NCI-H1417 treated with DMSO at 0.1 percent for 48 hours (cell line): ENCODE measurements at places on chromosomes 7 and 10.

DNA sequence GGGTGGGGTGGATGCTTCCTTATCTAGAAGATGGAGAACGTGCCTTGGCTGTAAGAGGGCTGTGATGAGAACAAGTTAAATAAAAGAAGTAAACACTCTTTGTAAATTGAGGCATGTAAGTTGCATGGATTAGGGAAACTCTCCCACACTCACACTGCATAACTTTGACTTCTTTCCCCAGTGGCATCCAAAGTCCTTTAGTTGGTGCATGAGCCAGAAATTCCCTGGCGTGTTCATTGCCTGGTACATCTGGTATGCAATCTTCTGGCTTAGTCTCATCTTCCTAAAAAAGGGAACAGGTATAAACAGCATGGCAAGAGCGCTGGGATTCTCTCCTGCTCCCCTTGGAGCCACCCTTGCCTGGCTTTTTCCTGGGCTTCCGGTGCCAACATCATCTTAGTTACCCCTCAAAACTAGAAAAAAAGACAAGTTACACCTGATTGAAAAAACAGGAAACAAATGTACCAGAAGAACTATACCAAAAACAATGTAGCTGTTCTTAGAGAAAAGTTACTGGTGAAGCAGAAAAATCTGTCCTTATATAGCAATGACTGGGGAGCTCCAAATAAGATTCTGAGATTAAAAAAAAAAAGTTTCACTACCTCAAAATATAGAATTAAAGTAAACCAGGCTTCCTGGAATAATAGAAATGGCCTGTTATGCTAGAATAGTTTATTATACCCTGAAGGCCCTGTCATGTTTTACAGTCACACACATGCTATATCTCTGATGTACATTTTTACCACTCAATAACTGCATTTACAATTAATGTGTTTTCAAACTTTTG lies 9.9 kb downstream of the RP9 start:
- DNase-seq: no peak

- no peak for DNase-seq
Observed at GRCh38 chr10:124728830-124729661, 15.1 kb downstream of the FAM53B start.

DNA sequence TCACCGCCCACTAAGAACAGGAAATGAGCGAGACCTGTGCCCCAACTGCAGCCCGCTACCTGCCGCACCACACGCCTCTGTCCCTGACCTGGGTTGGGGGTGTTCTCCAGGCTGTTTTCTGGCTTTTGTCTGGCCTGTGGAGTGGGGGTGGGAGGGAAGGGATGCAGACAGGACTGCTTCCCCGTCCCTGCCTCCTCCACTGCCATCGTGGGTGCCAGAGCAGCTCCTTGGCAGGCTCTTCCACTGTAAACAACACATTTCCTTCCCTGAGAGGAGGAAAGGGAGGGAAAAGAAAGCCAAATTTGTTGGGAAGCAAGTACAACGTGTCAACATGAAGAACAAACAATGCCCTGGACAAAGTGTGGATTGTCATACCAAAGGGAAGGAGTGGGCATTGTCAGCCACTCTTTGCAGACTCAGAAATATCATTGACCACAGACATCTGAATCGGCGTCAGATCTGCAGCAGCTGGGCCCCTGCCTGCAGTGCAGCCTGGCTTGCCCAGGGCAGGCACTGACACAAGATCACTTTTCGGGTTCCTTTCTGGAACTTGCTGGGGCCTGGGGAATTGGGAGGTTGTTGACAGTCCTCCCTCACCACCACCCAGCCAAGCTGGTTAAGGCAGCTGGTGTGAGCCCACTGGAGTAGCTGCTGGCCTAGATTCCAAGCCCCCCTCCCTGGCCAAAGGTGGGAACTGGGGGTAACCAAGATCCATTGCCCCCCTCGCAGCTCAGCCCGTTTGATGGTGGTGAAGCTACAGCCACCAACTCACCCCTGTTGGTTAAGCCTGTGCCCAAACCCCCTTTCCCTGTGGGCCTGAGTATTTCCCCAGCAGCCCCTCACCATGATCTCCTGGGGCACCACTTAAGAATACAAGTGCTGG lies 22.6 kb upstream of the TRIM8 start:
- no peak for DNase-seq

GRCh38 chr10:25753776-25754175 lies 180.3 kb upstream of the MYO3A start:
- DNase-seq: no peak

GRCh38 chr7:29197916-29198315 lies 3.3 kb downstream of the CHN2 start:
- DNase-seq: no peak

GRCh38 chr7:70303309-70303708 lies 705.0 kb downstream of the AUTS2 start:
- no peak for DNase-seq

DNA sequence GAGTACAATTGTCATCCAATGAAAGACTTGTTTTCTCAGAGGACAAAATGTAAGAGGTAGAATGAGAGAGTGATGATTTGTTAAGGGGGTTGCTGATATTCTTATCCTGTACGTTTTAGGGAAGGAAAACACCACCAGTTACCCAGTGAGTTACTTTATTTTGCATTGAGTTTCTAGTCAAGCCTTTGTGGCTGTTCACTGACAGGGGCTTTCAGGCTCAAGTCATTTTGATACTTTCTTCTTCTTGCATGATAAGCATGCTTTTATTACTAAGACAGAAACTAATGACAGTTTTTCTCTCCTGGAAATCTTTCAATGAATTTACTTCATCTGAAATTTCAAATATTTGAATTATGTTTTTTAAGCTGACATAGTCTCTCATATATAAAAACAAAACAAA lies 710.2 kb upstream of the POM121L12 start:
- no peak for DNase-seq

- DNase-seq: no peak
Observed at GRCh38 chr7:29013931-29014330, 55.8 kb upstream of the TRIL start.

DNA sequence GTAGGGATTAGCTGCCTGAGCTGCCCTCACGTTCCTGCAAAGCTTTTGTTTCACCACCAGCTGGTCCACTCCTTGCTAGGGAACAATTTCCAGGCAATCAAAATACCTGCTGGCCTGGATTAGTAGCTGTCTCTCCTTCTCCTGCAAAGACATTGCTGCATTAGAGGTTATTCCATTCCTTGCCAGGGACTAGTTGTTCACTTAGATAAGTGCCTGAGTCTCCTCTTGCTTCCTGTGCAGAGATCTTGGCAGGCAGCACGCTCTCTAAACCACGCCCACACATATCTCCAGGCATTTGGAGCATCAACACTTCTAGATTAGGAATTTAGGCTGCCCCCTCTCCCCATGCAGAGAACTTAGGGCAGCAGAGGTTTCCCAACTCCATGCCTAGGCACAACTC lies 150.4 kb upstream of the SMIM30 start:
- DNase-seq: no peak

- no peak for DNase-seq
Observed at GRCh38 chr7:39356172-39356925, 209.9 kb upstream of the YAE1 start.

DNA sequence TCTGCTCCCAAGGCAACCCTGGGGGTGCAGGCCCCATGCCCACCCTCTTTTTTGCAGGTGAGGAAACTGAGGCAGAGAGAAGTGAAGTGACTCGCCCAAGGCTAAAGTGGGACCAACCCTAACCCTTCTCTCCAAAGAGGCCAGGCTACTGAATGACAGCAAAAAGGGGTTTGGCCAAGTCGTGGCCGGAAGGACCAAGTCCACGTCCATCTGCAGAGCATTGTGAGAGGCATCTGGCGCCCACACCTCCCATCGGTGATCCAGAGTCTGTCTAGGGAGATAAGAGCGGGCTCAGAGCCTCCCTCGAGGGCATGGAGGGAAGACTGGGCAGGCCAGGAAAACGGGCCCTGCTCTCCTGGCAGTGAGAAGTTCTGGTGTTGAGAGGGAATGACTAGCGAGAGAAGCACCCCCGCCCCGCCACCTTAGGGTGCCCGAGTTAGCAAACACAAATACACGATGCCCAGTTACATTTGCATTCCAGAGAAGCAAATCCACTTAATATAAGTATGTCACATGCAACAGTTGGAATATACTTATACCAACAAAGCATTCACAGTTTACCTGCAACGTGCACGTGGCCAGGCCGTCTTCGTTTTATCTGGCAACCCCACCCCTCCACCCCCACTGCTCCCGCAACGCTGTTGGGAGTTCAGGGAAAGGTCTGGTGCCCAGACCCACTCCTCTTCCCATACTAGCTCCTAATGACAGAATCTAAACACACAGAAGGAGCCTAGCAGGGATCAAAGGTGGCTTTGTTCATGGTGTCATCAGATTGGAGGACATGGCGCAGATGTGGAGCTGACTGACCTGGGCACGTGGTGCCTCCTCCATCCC lies 124.9 kb downstream of the OAT start:
- no peak for DNase-seq

GRCh38 chr7:11330208-11330607 lies 356.5 kb downstream of the PHF14 start:
- DNase-seq: no peak

- no peak for DNase-seq
Observed at GRCh38 chr7:1354661-1355567, 104.4 kb downstream of the MICALL2 start.

GRCh38 chr10:59648711-59649201 lies 60.9 kb downstream of the SLC16A9 start:
- DNase-seq: no peak

DNA sequence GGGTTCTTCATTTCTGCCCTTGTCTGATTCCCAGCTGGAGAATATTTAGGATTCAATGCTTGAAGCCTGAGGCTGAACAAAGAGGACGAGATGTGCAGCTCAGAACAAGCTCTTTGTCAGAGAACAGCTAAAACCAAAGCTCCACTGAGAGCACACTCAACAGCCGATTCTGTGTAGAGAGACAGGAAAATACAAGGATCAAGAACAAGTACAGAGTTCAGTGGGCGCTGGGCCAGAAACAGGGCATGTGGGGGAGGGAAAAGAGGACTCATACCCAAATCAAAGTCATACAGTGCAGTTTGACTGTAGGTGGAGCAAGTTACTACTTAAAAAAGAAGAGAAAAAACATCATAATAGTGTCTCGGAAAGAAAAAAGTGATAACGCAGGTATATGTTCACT lies at the start of gene AGMO:
TSS of gene AGMO (minus strand) at position 181 of the 400 bp plus-strand sequence.
- DNase-seq: no peak

DNA sequence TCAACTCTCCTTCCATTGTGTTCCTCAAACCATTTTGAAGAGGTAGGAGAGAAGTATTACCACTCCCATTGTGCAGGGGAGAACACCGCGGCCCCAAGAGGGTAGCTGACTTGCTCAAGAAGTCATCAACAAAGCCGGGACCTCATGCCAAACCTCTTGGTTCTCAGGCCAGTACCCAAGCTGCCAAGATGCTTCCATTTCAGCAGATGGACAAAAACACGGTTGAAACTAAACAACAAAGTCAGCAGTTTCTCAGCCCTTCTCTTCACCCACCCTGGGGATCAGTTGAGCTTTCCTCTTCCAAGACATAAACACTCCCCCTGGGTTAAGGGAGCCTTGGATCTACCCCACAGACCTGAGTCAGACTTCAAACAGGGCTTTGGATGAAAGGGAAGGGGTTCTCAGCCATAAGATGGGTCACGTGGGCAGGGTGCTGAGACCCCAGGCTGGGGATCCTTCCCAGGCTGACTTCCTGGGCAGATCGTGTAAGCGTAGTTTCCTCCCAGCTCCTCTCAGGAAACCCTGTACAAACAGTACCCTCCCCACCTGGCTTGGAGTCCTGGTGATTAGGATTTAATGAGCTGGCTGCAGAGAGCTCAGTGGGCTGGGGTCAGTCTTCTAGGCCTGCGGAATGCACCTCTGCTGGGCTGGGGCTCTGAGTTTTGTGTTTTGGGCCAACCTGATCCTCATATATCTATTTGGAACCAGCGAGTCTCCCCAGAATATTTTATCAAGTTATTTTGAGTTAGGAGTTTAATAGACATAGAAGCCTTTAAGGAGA lies 27.3 kb downstream of the EMX2 start:
- no peak for DNase-seq

GRCh38 chr10:31098046-31098445 lies 66.4 kb upstream of the ZNF438 start:
- no peak for DNase-seq

- no peak for DNase-seq
Observed at GRCh38 chr7:1229202-1229947, 3.3 kb upstream of the UNCX start.

GRCh38 chr10:3825244-3825643 lies 40.2 kb upstream of the KLF6 start:
- no peak for DNase-seq

DNA sequence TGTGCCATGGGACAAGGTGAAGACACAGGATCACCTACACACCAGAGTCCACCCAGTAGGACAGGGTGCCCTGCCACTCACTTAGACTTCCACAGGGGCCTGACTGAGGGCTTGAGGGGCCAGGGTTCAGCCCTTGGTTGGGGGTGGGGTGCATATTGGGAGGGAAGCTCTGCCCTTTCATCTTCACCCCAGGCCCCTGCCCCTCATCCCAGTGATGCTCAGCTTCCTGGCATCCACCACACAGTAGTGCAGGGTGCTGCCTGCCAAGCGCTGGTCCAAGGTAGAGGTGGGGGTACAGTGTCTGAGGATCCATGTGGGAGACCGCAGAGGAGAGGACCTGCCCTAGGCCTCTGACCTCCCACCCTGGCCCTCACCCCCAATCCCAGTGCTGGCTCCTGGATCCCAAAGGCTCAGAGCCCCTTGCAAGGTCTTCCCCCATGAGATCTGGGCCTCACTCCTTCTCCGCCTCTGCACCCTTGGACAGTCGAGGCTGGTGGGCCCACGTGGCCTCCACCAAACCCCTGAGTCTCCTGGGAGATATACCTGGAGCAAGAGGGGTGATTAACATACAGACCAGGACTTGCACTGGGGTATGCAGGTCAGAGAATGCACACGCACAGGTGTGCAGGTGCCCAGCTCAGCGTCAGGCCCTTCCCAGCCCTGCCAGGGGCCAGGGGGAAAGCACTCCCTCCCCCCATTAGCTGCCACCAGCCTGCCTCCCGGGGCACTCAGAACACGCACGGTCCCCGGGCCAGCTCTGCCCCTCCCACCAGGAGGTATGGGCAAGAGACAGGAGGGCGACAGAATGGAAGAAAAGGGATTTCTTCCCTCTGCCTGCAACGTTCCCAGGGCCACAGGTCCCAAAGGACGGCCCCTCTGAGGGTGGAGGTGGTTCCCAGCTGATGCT lies 8.6 kb upstream of the IRF5 start:
- no peak for DNase-seq

DNA sequence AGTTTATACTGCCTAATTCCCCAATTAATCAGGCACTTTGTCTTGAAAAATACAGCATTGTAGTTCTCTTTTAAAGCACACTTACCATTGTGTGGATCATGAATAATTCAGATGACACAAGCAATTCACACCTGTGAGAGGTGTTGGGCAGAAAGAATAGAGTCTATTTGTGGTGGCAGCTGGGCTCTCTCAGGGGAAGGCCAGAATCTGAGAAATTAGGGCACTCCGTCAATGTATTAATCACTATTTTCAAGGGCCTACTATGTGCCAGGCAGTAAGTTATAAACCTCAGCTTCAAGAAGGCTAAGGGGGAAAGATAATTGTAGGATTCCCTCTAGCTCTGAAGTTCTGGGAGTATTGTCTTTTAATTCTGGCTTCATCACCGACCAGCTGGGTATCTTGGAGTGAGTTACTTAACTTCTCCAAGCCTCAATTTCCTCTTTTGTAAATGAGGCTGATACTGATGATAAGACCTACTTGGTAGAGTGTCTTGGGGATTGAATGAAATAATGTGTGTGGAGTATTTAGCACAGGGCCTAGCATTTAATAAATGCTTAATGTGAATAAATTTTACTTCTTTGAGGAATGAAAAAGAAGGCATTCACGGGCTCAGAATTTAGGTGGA lies 2.5 kb downstream of the CHN2 start:
- DNase-seq: no peak

- no peak for DNase-seq
Observed at GRCh38 chr7:47786557-47787248, 161.6 kb downstream of the PKD1L1 start.

- DNase-seq: no peak
Observed at GRCh38 chr10:122152544-122152943, 118.6 kb upstream of the BTBD16 start.
